ENCODE measurements at places on chromosomes 7 and 10.

DNA sequence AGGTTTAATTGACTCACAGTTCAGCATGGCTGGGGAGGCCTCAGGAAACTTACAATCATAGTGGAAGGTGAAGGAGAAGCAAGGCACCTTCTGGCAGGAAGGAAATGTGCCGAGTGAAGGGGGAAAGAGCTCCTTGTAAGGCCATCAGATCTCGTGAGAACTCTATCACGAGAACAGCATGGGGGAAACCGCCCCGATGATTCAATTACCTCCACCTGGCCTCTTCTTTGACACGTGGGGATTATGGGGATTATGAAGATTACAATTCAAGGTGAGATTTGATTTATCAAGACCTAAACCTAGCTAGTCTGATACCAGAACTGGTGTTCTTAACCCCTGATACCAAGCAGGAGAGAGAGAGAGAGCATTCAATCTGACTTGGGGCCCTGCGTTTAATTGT, 258.7 kb downstream of the PTEN start:
- DNase-seq, result no peak

- DNase-seq, result no peak
Observed at GRCh38 chr7:9250876-9251275, 817.5 kb downstream of the NXPH1 start.

GRCh38 chr7:69412331-69413146, 185.7 kb upstream of the AUTS2 start:
- DNase-seq, result peak; percentile 34

- no peak for DNase-seq
Observed at GRCh38 chr10:5293691-5294550, 70.8 kb upstream of the UCN3 start.

DNA sequence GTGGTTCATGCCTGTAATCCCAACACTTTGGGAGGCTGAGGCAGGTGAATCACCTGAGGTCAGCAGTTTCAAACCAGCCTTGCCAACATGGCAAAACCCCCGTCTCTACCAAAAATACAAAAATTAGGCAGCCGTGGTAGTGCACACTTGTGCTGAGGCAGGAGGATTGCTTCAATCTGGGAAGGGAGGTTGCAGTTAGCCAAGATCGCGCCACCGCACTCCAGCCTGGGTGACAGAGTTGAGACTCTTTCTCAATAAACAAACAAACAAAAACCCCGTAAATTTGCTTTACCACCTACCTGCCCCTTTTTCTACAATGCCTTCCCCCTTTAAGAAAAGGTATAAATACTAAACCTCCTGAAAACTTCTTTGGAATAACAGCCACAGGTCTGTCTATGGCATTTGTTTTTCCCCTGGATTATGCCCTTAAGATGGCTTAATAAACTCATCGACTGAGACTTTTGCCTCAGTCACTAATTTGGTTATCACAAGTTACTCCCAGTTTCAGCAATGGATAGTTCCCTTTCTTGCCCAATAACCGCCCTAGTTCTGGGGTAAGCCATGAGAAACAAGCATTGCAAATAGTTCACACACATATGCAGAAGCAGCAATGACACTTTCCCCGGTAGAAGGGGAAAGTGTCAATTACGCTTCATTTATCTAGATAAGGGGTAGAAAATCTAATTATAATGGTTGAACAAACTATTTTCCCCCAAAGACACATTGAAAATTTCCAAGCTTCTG, 52.8 kb upstream of the SVIL start:
- no peak for DNase-seq

DNA sequence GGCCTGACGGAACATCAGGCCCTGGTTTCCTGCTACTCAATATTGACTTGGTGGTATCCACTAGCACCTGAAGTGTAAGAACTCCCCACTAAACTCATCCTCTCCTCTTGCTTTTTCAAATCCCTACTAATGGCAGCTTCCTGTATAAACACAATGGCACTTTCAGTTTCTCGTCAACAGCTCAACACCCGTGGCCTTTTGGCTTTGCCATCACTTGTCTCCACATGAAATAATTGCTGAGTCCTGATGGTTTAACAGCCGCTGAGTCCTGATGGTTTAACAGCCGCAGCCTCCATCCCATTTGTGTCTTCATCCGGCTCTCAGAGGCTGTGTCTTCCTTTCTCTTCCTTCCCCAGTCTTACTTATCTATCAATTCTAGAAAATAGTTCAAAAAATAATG, 261.4 kb upstream of the PITRM1 start:
- no peak for DNase-seq

GRCh38 chr10:75982611-75983369, 551.4 kb downstream of the LRMDA start:
- no peak for DNase-seq

- DNase-seq, result peak; percentile 47
Observed at GRCh38 chr7:154832557-154833138, 170.3 kb downstream of the PAXIP1 start.

GRCh38 chr10:92181575-92181974, 109.3 kb downstream of the CPEB3 start:
- DNase-seq, result peak; percentile 30

- DNase-seq, result no peak
Observed at GRCh38 chr7:100641463-100641859, at the start of gene TFR2. Gene TFR2, minus strand, starts transcription at chr7:100641552. Its CDS starts 43 bp downstream, at chr7:100641509.

- no peak for DNase-seq
Observed at GRCh38 chr7:76048668-76048988, 722 bp downstream of the MDH2 start.

GRCh38 chr7:22296916-22297315, 60.0 kb downstream of the RAPGEF5 start:
- DNase-seq, result no peak

- DNase-seq, result no peak
Observed at GRCh38 chr10:36676756-36677430, 448.5 kb upstream of the ANKRD30A start.

DNA sequence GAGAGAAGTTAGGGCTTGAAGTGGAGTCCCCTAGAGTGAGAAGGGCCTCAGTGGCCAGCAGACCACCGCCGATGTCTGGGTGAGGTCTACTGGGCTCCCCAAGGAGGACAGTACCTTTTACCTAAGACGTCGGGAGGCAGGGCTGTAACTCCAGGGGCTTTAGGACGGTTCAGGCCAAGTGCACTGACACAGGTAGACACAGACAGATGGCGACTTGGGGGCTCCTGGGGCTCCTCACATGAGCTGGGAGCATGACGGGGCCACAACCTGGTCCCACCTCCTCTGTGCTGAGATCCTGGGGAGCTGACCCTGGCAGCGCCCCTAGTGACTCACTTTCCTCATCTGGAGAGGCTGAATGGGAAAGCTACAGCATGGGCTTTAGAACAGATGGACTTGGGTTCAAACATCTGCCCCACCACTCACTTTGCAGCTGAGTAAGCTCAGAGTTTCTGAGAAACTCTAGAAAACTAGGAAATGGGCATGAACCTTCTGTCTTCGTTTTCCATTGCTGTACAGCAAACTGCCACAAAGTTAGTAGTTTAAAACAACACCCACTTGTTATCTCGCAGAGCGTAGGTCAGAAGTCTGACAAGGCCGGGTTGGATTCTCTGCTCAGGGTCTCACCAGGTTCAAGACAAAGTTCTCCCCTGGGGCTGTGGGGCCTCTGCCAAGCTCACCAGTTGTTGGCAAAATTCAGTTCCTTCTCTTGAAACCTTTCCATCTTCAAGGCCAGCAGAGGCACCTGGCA, 4.7 kb upstream of the COMTD1 start:
- DNase-seq, result no peak

DNA sequence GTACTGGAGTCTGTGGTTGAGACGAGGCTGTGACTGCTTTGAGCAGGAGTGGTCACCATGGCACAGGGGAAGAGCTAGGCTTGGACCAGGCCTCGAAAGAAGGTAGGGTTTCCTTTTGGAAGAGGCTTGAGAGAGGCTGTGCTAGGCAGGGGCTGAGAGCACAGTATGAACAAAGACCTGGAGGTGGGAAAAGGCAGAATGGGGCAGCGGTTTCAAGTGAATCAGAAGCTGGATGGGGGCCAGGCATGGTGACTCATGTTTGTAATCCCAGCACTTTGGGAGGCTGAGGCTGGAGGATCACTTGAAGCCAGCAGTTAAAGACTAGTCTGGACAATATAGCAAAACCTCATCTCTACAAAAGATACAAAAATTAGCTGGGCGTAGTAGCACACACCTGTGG, 65.9 kb downstream of the CLIP2 start:
- peak; percentile 84 for DNase-seq

GRCh38 chr10:35212856-35213255, 86.2 kb downstream of the CREM start:
- DNase-seq, result no peak

DNA sequence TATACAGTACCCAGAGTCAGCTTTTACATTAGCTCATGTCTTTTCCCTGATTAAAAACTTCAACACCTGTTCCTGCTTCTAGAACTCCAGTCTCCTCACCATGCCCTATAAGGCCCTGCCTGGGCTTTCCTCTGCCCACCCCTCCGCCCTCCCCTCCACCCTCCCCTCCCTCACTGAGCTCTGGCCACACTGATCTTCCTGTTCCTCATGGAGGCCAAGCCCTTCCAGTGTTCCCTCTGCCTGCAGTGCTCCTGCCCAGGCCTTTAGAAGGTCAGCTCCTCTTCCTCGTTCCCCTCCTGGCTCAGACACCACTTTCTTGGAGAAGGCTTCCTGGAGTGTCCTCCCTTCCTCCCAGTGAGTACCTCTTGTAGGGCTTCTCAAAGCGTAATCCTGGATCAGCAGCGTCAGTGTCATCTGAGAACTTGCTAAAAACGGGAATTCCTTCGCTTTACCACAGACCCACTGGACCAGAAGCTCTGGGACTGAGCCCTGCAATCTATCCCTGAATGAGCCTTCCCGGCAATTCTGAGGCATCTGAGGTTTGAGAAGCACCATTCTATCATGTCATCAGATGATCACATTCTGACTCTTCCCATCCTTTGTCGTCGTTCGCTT, 3.7 kb downstream of the PDZD7 start:
- no peak for DNase-seq

DNA sequence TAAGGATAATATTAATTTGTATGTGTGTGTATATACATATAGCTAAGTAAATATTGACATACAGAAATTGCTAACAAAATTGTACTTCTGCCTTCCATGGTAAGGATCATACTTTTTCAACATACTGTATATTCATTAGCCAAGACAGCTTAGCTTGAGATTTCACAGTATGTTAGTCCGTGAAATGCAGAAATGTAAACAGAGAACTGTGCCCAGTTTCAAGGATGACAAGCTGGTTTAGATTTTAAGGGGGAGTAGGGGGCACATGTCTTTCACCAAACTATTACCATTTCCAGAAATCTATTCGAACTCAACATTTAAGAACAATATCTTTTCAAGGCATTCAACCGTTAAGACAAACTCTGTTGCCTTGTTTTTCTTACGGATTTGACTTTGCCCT, 182.2 kb downstream of the SORCS1 start:
- DNase-seq, result no peak

DNA sequence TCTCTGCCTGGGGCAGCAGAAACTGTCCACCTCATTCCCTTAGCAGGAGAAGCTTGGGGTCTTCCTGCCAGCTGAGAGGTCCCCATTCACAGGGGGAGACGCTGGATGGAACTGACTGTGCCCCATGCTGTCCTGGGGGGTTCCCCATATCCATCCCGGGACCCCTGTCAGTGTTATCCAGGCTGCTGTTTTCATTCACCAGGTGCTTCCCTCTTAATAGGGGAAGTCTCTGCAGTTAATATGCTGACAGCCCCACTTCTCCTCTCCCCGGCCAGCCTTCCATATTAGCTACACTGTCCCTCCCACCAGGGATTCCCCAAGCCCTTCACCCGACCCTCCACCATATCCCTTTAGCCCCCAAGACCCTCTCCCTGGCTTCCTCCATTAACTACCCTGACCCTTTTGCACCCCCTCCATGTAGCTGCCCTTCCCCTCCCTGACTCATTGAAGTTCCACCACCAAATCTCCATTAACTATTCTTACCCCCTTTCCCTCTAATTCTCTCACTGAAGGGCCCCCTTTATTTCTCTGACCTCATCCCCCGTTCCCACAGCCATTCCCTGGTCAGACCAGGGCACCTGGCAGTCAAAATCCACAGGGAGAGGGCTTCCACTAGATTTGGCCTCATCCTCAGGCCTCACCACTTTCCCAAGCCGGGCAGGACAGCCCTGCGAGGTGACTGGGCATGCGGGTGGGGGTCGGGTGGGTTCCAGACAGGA, 92.0 kb upstream of the PAX2 start:
- no peak for DNase-seq

- no peak for DNase-seq
Observed at GRCh38 chr7:134831862-134832261, 52.4 kb downstream of the CALD1 start.

DNA sequence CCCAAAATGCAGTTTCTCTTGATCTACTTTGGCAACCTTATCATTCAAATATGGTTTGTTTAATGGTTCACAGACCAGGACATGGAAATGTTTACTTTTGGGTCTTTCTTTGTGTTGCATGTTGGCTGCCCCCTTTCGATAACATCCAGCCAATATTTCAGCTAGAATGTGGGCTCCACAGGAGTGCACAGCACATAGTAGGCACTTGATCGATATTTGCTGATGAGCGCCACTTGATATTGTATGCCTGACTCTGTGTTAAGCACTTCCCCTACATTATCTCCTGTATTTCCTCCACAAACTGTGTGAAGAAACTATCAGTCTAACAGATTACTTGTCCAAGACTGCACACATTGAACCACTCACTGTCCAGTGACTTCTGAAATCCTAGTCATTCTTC, 60.2 kb downstream of the SMURF1 start:
- no peak for DNase-seq

Data from RKO (cell line).